ENCODE measurements at places on chromosomes 3 and 15.

GRCh38 chr3:116776880-116777785 is 67.6 kb downstream of the TUSC7 start:
- DNase-seq: no peak

GRCh38 chr3:149534671-149535332 is 60.3 kb downstream of the TM4SF4 start:
- no peak for DNase-seq

- DNase-seq: no peak
Measured at GRCh38 chr15:82689147-82689546, 20.5 kb downstream of the AP3B2 start.

- DNase-seq: no peak
Measured at GRCh38 chr15:84603630-84604379, 3.0 kb downstream of the ZSCAN2 start.

GRCh38 chr3:187616307-187616972 is 53.8 kb downstream of the SST start:
- no peak for DNase-seq

DNA sequence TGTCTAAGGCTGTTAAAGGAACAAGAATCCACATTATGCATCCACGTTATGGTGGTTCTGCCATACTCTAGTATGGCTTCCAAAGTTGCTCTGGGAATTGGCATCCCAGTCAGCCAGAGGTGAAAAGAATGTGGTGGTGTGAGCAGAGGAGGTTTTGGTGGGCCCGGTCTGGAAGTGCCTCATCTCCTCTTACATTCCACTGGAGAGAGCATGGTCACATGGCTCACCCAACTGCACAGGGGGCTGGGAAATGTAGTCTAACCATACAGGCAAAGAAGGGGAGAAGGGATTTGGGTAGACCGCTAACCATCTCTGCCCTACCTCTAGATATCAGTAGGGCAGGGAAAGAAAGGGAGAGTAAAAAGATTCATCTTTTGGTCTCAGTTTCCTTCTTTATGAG is 3.2 kb upstream of the HEG1 start:
- DNase-seq: no peak

DNA sequence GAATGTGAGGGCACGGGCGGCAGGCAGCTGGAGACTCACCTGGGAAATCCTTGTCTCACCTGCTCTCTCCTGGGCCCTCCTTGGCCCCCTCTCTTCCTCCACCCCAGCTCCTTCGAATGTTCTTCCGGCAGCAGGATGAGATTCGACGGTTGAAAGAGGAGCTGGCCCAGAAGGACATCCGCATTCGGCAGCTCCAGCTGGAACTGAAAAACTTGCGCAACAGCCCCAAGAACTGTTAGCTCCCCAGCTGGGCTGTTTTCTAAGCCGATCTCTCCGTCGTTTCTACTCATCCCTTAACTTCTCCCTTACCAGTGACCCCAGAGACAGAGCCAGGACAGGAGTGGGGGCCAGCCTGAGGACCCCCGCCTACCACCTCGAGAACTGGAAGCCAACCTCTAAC is 95.0 kb downstream of the ANP32A start:
- no peak for DNase-seq

- DNase-seq: no peak
Measured at GRCh38 chr3:173465112-173465511, 67.6 kb downstream of the NLGN1 start.

DNA sequence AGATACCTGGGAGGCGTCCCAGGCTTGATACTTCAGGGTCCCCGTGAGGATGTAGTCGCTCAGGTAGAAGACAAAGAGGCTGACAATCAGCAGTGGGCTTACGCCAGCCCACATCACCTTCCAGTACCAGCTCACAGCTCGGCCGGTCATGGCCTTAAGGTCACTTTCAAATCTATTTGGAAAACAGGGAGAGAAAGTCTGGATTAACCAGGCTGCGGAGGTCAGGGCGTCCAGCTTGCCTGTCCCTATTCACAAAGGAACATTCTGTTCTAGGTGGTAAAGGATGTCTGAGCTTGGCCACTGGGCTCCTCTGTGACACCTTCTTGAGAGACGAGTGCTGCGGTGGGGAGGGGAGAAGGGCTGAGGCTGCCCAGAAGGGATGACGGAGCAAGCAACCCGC is 36.5 kb downstream of the SLC6A20 start:
- no peak for DNase-seq

GRCh38 chr15:100941536-100941935 is 22.4 kb downstream of the LRRK1 start:
- no peak for DNase-seq

DNA sequence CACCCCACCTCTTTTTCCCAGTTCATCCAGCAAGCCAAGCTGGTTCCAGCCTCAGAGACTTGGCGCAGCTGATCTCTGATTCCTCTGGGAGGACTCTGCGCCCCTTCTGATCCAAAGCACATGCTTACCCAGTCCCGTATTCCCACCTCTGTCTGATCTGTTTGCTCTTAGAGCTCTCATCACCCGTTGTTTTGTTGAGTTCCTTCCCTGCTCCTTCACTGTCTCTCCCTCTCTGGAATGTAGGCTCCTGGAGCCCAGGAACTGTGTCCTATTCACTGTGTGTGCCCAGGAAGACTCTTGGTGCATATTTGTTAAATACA is 1.3 kb upstream of the ZXDC start:
- DNase-seq: no peak

- no peak for DNase-seq
Measured at GRCh38 chr3:114294940-114295480, 1.2 kb downstream of the TIGIT start.

DNA sequence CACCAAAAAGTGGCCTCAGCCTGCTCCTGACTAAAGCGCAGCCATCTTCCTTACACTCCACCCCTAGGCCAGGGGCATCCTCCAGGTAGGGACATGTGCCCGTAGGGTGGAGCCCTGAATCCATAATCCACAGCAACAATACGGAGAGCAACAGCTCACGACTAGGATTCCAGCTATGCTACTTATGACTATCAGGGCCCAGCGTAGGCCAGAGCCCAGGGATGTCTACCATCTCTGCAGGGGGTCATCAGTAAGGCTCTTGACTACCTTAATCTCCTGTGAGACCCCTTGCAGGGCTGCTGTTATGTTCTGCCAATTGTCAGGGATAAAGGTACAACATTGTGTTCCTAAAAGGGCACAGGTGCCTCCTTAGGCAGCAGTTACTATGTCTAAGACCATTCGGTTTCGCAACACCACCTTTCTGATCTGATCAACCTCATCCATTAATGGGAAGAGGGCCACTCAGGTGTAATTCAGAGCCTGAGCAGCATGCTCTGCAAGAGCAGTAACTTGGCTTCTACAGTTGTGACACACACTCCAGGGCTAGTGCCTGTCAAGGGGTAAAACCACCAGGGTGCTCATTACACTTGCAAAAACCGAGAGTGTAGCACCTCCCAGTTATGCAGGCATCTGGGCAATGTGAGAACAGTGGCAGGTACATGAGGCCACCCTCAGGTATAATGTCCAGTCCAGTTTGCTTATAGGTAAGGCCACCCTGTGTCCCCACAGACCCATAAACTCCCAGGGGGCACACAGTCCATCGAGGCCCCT is 11.0 kb downstream of the CCRL2 start:
- no peak for DNase-seq

DNA sequence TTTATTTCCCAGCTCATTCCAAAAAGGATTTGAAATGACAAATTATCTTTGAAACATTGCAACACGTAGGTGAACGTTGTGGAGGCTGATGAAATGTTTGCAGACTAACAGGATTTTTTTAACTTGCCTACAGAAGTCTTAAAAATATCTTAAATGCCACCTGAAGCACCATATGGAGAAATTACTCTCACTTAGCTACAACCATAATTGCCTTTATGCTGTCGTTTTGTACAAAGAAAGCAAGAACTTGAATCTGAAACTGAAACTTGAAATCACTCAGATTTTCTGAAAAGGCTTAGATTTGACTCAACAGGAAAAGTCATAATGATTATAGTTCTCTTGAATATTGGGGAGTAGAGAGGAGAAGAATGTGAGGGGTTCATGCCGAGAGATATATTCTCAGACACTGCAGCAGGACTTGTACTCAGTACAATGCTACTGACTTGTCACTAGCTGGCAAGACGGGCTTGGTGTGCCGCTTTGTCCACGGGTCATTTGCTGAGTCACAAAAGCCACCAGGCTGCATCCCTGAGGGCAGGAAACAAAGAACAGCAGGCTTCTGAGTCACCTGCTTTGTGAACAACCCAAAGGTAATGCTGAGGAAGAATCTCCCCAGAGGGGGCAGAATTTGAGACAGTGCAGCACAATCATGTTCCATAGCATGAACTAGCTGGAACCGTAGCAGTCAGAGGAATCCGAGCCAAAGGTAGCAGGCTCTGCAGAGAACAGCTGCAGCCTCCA is 7.1 kb upstream of the FMN1 start:
- no peak for DNase-seq

GRCh38 chr3:159171333-159171732 is 369.5 kb downstream of the MFSD1 start:
- DNase-seq: no peak

- no peak for DNase-seq
Measured at GRCh38 chr3:156359368-156359767, 195.5 kb downstream of the SSR3 start.

DNA sequence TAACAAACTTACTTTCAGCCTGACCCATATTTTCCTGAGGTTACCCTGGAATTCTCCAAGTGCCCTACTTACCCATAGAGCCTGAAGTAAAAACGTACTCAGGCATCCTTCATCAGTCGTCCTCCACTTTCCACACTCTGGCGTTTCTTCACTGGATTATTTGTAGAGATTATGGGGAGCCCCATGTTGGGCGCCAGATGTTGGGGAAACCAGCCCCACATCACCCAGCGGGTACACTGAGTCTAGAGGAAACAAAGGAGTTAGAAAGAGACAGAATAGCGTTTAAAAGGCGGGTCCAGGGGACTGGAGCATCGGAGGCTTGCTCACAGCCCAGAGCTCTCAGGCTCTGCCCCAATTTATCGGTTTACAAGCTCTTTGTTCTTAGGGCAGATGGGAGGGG is 9.7 kb upstream of the SLC28A2 start:
- no peak for DNase-seq

DNA sequence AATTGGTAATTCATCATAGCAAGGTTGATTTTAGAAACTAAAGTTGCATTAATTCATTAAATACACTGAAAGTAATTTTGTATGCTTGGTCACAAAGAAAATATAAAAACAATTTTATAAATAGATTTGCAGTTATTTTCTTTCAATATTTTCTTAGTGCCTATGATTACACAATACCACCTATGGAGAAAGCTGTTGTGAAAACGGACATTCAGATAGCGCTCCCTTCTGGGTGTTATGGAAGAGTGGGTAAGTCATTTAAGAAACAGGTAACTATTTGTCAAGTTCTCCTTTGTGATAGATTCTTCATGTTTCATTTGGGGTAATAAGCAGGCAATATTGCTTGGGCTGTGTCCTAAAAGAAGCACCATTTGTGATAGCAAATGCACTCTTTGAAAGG is 3.0 kb downstream of the DUT start:
- DNase-seq: no peak
